ENCODE measurements at places on chromosomes 1 and 21.

DNA sequence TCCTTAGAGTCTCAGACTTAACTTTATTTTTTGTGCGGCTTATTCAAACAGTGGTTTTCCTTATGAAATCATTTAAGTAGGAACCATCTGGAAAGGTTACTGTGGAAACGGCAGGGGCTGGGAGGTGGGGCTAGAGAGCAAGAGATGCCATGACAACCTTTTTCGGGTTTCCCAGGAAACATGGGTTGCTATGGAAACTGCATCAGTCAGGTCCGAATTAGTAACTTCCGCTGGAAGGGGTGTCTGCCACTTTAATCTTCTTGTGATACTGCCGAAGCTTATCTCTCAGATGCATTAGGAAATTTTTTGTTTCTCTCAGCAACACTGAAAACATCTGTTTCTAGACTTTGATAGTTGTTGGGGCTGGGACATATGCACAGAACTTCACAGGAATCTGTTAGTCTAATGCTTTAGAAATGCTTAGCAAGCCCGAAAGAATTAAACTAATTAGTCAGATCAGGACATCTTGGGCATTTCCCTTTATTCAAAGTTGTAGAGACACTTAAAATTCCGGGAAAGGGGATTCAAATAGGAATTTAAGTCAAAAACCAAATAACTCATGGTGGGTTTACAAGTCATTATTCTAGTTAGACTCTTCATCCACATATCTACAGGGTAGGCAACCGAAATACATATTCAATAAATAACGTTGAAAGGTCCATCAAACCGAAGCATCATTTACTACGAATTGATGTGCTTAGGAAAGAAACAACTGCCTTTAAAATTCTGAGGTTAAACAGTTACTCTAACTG is 2.6 kb downstream of the KCNA3 start:
- DNase-seq = no peak

- no peak for DNase-seq
Observed at GRCh38 chr1:6209661-6210580, 4.0 kb downstream of the RNF207 start.

DNA sequence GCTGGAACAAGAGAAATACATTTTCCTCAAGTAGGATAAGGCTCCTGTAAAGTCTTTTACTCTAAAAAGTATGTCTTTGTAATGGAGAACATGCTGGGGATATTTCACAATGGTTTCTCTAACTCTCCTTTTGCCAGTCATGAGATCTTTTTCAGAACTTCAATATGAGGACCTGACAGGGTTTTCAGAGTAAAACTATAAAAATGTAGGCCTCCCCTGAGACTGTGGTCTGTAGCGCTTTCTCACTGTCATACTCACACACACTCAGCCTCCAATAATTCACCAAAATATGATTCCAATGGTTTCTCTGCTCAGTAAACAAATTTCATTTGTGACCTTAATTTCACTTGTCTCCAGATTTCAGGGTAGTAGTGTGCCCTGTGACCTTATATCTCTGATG is 440.1 kb upstream of the PTBP2 start:
- DNase-seq = no peak

GRCh38 chr1:1982379-1983232 is 21.0 kb downstream of the CFAP74 start:
- no peak for DNase-seq

GRCh38 chr1:24983006-24983680 is 53.1 kb upstream of the RUNX3 start:
- DNase-seq = no peak

GRCh38 chr1:109243221-109243620 is 6.1 kb upstream of the CELSR2 start:
- no peak for DNase-seq

DNA sequence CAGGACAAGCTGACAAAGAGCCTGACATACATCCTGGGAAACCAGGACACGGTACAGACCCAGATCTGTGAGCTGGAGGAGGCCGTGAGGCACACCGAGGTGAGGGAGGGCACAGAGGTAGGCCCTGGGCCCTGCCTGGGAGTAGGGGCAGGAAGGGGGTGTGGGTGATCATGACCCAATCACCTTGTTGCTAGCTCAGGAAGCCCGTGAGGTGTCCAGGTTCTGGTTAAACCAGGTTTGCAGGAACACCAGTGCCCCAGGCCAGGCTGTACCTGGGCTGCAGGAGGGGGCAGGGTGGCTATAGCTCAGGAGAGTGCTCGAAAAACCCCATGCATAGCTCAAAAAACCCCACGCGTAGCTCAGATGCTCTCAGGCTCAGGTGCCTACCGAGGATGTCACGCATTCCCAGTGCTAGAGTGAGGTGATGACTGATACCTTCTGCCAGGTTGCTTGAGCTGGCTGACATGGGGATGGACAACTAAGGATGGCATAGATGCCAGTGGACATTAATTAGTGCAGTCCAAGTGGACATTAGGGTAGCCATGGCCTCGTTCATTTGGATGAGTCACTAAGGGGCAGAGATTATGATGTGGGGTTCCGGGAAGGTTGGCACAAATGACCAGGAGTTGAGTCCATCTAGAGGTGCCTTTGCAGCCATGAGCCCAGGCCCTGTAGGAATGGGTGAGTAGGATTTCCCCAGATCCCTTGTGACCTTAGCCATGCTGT is 3.7 kb downstream of the TRIM46 start:
- peak; percentile 87 for DNase-seq
